ENCODE measurements at places on chromosomes 7 and 10. TPM values are rescaled to one million over a fixed set of nuclear protein-coding genes. Genes with fewer than 3 reads are reported as not detected.

- DNase-seq = no peak
These were observed 25.1 kb downstream of the SLC25A40 start for GRCh38 chr7:87850836-87851593.

DNA sequence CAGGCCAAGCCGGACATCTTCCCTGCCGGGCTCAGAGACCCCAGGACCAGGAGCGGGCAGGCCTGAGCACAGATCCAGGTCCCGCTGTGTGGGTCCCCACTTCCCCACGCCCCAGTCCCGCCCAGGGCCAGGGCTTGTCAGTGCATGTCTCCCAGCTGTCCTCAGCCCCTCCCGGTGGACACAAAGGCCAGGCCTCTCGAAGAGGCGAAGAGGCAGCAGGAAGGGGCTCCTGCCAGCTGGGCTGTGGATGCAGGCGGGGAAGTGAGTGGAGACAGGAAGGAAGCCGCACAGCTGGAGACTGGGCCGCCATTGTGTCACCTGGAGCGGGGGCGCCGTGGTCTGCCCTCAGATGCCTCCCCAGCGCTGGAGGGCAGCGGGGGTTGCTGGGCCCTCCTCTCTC lies 4.8 kb downstream of the GRIFIN start:
- no peak for DNase-seq

GRCh38 chr10:12946372-12946771 lies 55.1 kb downstream of the CCDC3 start:
- DNase-seq = no peak

GRCh38 chr7:26279405-26279804 lies 12.3 kb upstream of the SNX10 start:
- DNase-seq = no peak

Gene ADCYAP1R1
- not detected for total RNA-seq

Gene TMEM213
- total RNA-seq = not detected

Gene WNT8B
- total RNA-seq = not detected

All from epithelial cell of proximal tubule (primary cell).